Effector CD8-positive, alpha-beta T cell (primary cell): ENCODE measurements at places on chromosomes 3 and 15.

GRCh38 chr15:60901647-60902046 lies 327.5 kb downstream of the RORA start:
- no peak for DNase-seq

DNA sequence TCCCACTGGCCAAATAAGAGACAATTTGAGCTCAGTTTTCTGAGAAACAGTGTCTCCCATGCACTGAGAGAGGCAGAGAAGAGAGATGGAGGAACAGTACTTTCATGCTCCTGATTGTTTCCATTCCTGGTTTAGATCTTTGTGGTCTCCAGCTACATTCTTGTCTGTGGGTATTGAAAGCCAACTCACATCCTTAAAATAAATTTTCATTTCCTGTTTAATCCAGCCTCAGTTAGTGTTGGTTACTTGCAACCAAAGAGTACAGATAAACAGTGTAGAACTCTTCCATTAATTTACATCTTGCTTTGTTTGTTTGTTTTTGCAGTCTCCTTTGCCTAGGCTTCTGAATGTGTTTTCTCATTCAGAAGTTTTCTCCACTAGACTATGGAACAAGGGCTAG lies 123.7 kb upstream of the CLSTN2 start:
- no peak for DNase-seq

- DNase-seq: no peak
Measured at GRCh38 chr15:28947221-28947674, 61.5 kb downstream of the APBA2 start.

- no peak for DNase-seq
Measured at GRCh38 chr3:129596194-129597086, 10.0 kb downstream of the PLXND1 start.

- DNase-seq: no peak
Measured at GRCh38 chr3:56790016-56790821, 11.5 kb downstream of the ARHGEF3 start.

GRCh38 chr3:156586905-156587759 lies 32.2 kb upstream of the SSR3 start:
- DNase-seq: no peak

DNA sequence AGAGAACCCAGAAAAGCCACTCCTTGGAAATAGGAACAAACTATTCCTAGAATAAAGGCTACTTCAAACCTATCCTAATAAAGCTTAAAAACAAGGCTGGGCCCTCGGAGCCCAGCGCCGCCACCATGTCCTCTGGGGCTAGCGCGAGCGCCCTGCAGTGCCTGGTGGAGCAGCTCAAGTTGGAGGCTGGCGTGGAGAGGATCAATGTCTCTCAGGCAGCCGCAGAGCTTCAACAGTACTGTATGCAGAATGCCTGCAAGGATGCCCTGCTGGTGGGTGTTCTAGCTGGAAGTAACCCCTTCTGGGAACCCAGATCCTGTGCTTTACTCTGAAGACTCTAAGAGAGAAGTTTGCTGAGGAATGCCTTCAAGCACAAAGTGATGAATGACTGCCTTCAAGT lies 63.2 kb downstream of the ADAM10 start:
- DNase-seq: no peak

DNA sequence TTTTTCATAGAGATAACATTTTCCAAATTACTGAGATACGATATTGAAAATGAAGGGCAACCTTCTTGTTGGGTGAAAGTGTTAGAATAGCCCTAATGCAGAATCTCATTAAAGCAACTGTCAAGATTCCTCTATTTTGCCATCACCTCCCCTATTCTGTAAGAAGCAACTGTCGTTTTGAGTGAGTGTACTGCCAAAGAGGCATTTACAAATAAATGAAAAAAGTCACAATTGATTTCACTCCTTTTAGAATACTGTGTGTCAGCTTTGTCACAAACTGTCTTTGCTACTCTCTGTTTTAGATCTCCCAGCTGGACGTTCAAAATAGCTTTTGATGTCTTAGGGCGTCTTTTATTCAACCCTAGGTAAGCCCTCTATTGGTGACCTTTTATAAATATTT lies 322.8 kb upstream of the NAALADL2 start:
- no peak for DNase-seq

- DNase-seq: no peak
Measured at GRCh38 chr3:674116-674515, 418.7 kb upstream of the CNTN6 start.

GRCh38 chr15:68299436-68299835 lies 21.9 kb downstream of the FEM1B start:
- DNase-seq: no peak

- DNase-seq: no peak
Measured at GRCh38 chr3:13388816-13389215, 31.3 kb downstream of the NUP210 start.

GRCh38 chr3:127157171-127157828 lies 35.6 kb upstream of the PRR23E start:
- DNase-seq: no peak

DNA sequence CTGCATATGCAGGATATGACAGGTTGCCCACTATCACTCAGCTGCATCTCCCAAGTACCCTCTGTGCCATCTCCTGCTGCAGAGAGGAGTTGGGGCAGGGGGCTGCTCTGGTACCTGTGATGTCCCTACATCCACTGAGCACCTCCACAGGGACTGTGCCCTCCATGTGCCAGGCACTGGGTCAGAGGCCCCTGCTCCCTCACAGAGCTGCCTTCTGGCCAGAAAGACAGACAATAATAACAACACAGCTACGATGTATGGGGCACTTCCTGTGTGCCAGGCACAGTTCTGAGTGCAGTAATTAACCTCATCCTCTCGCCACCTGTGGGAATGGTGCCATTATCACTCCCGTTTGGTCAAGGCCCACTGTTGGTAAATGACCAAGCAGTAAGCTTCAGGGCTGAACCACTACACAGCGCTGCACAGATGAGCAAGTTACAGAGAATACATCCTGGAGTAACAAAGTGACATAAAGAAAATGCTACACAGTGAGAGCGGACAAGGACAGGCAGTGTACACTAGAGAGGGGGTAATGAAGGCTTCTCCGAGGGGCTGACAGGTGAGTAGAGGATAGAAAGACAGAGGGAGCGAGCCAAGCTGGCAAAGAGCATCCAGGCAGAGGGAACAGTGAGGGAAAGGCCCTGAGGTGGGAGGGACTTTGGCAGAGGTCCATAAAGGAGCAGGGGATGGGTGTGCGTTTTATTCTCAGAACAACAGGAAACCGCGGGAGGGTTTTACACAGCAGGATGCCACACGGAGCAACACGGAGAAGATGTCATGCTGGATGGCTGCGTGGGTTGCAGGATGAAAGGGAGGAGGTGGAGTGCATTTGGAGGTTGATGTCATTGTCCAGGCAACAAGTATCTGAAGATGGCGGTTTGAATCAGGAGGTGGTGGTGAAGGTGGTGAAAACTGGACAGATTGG lies 13.6 kb downstream of the WNT7A start:
- peak; percentile 20 for DNase-seq

DNA sequence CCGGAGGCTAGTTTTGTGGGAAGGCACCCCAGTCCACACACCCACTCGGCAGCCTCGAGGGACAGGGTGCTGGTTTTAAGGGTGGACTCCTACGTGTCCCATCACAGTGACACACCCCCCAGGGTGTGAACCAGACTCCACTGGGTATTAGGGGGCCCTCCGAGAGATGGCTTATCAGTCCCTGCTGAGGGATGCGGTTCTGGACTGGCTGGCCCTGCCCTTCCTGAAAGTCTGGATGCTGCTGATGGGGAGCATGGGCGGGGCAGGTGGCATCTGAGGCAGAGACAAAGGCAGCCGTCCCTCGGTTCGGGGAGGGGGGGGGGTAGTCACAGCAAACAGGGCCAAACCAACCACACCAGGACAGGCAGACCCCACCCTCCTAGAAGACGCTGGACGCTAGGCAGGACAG lies 939 bp upstream of the ULK3 start:
- DNase-seq: no peak

GRCh38 chr3:23067116-23067515 lies 136.0 kb upstream of the UBE2E2 start:
- no peak for DNase-seq

GRCh38 chr3:155037508-155038202 lies 42.5 kb upstream of the MME start:
- no peak for DNase-seq

DNA sequence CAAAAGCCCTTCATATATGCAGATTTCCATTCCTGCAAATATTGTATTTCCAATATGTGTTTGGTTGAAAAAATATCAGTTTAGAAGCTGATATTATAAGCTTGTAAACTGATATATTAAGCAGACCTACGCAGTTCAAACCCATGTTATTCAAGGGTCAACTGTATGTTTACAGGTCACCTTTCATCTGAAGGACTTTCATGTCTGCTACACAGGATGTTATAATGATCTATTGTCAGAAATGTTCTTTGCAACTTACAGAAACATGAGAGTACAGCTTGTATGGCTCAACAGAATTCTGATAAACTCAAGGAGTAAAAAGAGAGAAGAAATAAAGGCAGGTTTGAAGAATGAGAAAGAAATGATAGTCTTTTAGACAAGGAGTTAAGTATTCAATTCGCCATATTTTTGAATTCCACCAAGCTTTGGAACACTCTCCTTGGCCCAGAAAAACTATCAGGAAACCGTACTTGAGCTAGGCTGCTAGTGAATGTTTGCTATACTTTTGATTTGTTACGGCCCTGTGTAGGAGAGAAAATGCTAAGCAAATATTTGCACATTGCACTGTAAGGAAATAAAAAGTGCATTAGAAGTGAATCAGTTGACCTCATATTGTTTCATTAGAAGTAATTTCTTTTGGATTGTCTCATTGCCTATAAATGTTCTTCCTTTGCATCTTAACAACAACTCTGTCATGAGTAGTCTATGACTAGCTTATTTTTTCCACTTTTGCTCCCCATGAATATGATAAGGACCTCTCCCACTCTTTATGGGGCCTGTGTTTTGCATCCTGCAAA lies 81.2 kb downstream of the NEK11 start:
- DNase-seq: no peak

- DNase-seq: no peak
Measured at GRCh38 chr3:67006460-67006859, 8.4 kb downstream of the KBTBD8 start.

DNA sequence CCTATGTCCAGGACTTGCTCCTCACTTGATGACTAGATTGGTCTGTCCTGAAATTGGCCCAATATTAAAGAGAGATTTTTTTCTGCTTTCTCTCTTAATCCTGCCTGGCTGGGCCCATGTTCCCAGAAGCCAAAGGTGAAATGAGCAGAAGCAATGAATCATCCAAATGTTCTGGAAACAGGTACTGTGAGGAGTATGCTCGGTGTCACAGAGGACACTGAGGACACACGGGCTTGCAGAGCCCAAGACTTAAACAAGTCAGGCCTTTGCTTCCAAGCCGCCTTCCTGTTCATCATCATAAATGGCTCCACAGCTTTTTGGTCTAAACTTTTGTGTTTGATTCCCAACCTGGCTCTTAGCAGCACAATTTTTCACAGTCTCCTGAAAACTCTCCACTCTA lies 31.4 kb downstream of the EIF3J start:
- no peak for DNase-seq

DNA sequence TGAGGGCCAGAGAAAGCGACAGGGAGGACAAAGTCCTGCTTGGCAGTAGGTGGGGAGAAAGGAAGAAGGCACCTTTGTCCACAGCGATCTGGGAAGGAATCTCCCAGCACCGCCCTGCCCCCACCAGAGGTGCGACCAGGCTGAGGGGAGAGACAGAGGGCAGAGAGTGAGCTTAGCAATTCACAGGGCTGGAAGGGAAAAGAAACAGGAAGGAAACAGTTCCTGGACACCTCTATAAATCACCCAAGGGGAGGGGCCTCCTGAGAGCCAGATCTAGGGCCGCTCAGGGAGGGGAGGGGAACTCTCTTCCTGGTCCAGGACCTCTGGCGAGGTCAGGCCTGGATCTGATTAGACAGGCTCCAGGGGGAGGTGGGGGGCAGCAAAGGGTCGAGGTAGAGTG lies 35.4 kb downstream of the RNU5B-1 start:
- no peak for DNase-seq

DNA sequence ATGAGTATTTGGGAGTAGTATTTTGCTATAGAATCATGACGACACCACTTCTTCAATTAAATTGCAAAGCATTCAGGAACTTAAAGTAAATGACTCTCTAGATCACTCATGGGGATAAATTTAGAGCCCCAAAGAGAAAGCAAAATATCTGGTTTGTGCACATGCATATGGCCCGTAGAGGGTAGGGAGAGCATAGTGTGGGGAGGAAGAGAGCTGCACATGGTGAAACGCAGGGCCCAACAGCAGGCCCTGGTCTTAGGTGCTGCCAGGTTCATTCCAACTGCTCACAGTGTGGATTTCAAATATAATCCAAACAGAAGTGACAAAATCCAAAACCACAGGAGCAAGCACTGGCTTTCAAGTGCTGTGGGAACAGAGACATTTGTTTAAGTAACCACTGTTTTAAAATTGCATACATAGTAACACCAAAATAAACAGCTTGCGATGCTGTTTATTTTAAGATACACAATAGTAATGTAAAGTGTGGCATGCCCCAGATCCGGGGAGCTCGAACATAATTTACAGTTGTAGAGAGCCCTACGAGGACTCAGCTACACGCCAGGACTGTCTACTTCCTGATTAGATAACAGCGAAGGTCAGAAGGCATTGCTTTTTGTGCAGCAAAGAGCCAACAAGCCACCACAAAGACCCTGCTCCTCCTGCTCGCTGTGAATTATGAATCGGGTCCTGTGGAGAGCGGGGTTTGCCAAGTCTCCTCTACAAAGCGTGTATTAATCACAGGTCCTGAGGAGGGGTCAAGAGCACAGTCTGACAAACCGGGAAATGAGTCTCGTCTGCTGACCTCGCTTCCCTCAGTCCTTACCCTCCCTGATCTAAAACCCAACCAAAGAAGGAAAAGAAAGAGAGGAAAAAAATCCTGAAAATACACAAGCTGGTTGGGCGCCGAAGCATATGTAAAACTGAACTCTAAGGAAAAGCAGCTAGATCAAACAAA lies 80.6 kb downstream of the MEIS2 start:
- no peak for DNase-seq

DNA sequence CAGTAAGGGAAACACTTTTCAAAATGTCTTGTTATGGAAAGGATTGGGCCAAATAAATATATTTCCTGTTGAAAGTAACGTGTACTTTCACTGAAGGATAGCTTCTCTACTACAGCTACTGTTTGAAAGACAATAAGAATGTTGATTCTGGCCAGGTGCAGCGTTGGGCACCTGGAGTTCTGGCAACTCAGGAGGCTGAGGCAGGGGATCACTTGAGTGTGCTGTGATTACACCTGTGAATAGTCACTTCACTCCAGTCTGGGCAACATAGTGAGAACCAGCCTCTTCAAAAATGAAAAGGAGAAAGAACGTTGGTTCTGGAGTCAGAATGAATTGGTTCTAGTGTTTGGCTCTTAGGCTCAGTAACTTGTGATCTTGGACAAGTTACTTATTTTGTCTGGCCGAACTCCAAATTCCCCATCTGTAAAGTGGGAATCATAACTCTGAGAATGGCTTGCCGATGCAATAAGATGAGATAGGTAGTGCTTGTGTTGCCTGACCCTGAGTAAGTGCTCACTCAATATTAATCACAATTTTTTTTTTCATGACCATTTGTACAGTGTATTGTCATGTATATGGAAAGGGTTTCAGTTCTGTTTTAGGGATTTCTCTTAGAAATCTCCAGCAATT lies 310.8 kb downstream of the PTPRG start:
- DNase-seq: no peak
